Chondrocyte (in vitro differentiated cells): ENCODE measurements at places on chromosomes 6 and 20. TPM values are rescaled to one million over a fixed set of nuclear protein-coding genes. Genes with fewer than 3 reads are reported as not detected.

DNA sequence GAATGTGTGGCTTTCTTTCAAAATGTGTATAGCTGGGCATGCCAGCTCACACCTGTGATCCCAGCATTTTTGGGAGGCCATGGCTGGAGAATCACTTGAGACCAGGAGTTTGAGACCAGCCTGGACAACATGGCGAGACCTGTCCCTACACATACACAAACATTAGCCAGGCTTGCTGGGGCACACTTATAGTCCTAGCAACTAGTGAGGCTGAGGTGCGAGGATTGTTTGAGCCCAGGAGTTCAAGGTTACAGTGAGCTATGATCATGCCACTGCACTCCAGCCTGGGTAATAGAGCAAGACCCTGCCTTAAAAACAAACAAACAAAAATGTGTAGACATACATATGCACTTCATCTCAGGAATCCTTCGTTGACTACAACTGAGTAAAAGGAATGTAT is 31.1 kb upstream of the PLEKHG1 start:
- no peaks in the 10 kb centered on the region for H3K4me1 ChIP-seq
- H3K27me3 ChIP-seq: peaks cover 37% of the 10 kb centered on the region
- DNase-seq: no peak
- no peaks in the 10 kb centered on the region for H3K36me3 ChIP-seq
- no peak overlapping the region for H3K27ac ChIP-seq

- H3K4me1 ChIP-seq: peaks cover 23% of the 10 kb centered on the region
- no peaks in the 10 kb centered on the region for H3K27me3 ChIP-seq
- no peak overlapping the region for H3K4me3 ChIP-seq
- no peak for DNase-seq
- no peaks in the 10 kb centered on the region for H3K36me3 ChIP-seq
- peak overlapping the region; percentile 20 for H3K27ac ChIP-seq
Observed at GRCh38 chr20:24376311-24377099, 92.9 kb upstream of the SYNDIG1 start.

- H3K36me3 ChIP-seq: no peaks in the 10 kb centered on the region
- H3K27ac ChIP-seq: no peak overlapping the region
- peaks cover 4% of the 10 kb centered on the region for H3K4me1 ChIP-seq
- peaks cover 8% of the 10 kb centered on the region for H3K27me3 ChIP-seq
Observed at GRCh38 chr6:169961772-169962561, 210.5 kb downstream of the ERMARD start.

DNA sequence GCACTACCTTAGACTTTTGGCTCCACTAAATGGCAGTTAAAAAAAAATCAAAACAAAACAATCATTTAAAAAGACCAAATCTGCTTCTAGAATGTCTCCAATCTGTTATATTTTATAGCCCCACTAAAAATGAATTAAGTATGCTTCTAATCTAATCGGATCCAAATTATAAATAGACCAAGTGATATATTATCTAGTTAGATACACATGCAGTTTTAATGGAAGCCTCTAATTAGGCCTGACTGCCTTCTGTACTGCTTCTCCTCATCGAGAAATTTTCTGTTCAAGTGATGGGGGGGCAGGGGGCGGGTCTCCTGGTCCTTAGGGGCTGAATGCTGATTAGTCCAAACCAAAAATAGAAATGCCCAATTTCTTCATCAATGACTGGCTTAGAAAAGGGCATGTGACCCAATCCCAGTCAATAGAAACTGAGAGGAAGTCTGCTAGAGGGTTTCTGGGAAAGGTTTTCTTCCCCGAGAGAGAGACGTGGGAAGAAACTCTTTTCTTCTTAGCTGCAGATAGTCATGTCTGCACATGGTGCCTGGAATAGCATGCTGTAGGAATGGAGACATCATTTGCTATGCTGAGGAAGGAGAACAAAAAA is 6.9 kb downstream of the SESN1 start:
- H3K27ac ChIP-seq: no peak overlapping the region
- H3K36me3 ChIP-seq: peaks cover 2% of the 10 kb centered on the region
- H3K27me3 ChIP-seq: no peaks in the 10 kb centered on the region
- H3K4me1 ChIP-seq: peaks cover 26% of the 10 kb centered on the region
- H3K4me3 ChIP-seq: no peak overlapping the region

DNA sequence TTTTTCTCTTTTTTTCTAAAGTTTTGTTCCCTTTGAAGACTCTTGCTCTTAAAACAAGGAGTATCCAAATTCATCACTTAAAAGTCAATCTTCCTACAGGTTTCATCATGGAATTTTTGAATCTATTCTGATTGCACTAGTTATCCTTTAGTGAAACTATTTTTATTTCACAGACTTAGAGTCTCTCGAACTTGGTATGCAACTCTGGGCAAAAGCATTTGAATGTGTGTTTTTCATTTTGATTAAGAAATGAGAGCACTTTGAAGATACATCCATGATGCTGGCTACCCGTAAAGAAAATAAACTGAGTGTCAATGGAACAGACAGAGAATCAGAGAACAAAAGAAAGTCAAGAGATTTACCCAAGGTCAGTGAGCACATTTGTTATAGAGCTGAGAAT is 586.5 kb downstream of the EPM2A start:
- no peak for DNase-seq
- H3K27ac ChIP-seq: no peak overlapping the region
- peaks cover 35% of the 10 kb centered on the region for H3K4me1 ChIP-seq

Gene DYNLT1
- total RNA-seq: 153 to 171 TPM (median 170 TPM) in 3 replicates

Gene BANF2
- not detected in 3 replicates for total RNA-seq

Gene BCAS1
- total RNA-seq: not detected in 3 replicates
